ENCODE measurements at places on chromosomes 2 and 18. TPM values are rescaled to one million over a fixed set of nuclear protein-coding genes. Genes with fewer than 3 reads are reported as not detected.

DNA sequence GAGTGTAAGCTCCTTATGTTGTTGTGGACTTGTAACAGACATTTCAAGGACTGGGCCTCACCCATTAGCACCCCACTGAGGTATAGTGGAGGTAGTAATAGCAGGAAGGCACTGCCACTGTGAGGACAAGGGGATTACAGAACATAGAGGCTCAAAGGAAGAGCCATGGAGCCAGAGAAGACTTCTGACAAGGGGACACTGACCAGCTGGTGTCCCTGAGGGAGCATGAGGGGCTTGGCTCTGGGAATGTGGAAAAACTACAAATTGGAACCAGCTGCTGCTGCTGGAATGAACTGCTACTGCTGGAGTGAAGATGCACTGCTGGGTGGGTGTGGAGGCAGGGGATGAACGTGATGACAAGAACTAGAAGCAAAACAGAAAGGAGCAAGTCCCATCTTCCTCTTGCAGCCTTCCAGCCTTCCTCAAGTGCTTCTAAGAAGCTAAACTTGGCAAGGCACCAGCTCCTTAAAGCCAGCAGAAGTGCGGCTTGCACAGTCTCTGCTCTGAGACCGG is 167.3 kb upstream of the NOSTRIN start:
- no peak for DNase-seq
- peaks cover 10% of the 10 kb centered on the region for H3K36me3 ChIP-seq
- H3K4me3 ChIP-seq, result no peak overlapping the region
- peaks cover 20% of the 10 kb centered on the region for H3K4me1 ChIP-seq
- no peaks in the 10 kb centered on the region for H3K27me3 ChIP-seq
- H3K27ac ChIP-seq, result peak overlapping the region; percentile 35

The TRIB2 gene
- 5.1 TPM for total RNA-seq

The SIX3 gene
- total RNA-seq, result not detected

The AAMP gene
- total RNA-seq, result 97.7 TPM

GRCh38 chr2:200966770-200967169 is 3.3 kb upstream of the ORC2 start:
- peaks cover 46% of the 10 kb centered on the region for H3K4me1 ChIP-seq
- no peak overlapping the region for H3K27ac ChIP-seq
- H3K4me3 ChIP-seq, result no peak overlapping the region
- H3K27me3 ChIP-seq, result no peaks in the 10 kb centered on the region
- DNase-seq, result no peak

- H3K27ac ChIP-seq, result no peak overlapping the region
- DNase-seq, result no peak
- peaks cover 3% of the 10 kb centered on the region for H3K27me3 ChIP-seq
- H3K36me3 ChIP-seq, result no peaks in the 10 kb centered on the region
Observed at GRCh38 chr2:33373986-33374385, 102.5 kb upstream of the RASGRP3 start.

GRCh38 chr2:199777916-199778315 is 73.1 kb downstream of the FTCDNL1 start:
- no peaks in the 10 kb centered on the region for H3K4me1 ChIP-seq
- DNase-seq, result no peak
- H3K27ac ChIP-seq, result no peak overlapping the region
- no peak overlapping the region for H3K4me3 ChIP-seq

- DNase-seq, result no peak
- H3K27me3 ChIP-seq, result no peaks in the 10 kb centered on the region
- no peak overlapping the region for H3K4me3 ChIP-seq
- no peaks in the 10 kb centered on the region for H3K4me1 ChIP-seq
Observed at GRCh38 chr18:64714086-64714485, 565.2 kb upstream of the LINC00305 start.

- H3K4me3 ChIP-seq, result no peak overlapping the region
- no peak for DNase-seq
- no peaks in the 10 kb centered on the region for H3K27me3 ChIP-seq
- no peaks in the 10 kb centered on the region for H3K36me3 ChIP-seq
- H3K4me1 ChIP-seq, result no peaks in the 10 kb centered on the region
Observed at GRCh38 chr2:220569112-220569897, 941.9 kb downstream of the SLC4A3 start.

DNA sequence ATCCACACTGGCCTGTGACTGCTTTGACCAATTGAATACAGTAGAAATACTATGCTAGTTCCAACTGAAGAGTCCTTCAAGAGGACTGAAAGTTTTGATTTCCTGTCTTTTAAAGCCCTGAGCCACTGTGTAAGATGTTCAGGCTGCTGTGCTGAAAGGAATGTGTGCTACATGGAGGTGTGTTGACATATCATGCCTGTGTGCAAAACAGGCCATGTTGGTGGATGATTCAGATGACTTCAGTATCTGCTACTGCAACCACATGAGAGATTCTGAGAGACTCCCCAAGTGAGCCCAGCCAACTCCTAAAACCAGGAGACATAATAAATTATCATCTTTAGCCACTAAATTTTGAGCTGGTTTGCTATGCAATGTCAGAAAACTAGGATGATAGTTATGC is 662.9 kb downstream of the ZEB2 start:
- H3K36me3 ChIP-seq, result peaks cover 3% of the 10 kb centered on the region
- DNase-seq, result no peak
- H3K4me3 ChIP-seq, result no peak overlapping the region
- no peaks in the 10 kb centered on the region for H3K4me1 ChIP-seq
- no peak overlapping the region for H3K27ac ChIP-seq

GRCh38 chr2:157901325-157901724 is 25.2 kb upstream of the ACVR1 start:
- peaks cover 8% of the 10 kb centered on the region for H3K36me3 ChIP-seq
- no peaks in the 10 kb centered on the region for H3K27me3 ChIP-seq
- no peak for DNase-seq
- H3K4me1 ChIP-seq, result peaks cover 52% of the 10 kb centered on the region
- H3K27ac ChIP-seq, result no peak overlapping the region
- no peak overlapping the region for H3K4me3 ChIP-seq

DNA sequence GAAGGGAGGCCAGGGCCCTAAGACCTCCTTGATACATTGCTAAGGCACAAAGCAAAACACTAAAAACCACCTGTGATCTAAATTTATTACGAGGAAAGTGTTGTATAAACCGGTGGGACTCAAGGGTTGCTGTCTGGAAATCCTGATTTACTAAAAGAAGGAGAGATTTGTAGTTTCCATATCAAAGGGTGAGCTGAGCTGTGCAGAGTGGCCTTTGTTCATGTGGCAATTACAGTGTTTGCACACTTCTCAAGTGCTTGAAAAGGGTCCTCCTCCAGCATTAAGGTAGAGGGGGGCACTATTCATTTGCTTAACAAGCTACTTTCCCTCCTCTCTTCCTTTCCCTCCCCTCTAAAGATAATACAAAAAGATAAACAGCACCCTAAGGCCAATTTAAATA is 30.5 kb upstream of the ITGA4 start:
- H3K4me1 ChIP-seq, result peaks cover 30% of the 10 kb centered on the region
- H3K36me3 ChIP-seq, result no peaks in the 10 kb centered on the region
- H3K27ac ChIP-seq, result no peak overlapping the region
- DNase-seq, result no peak
- H3K27me3 ChIP-seq, result no peaks in the 10 kb centered on the region

DNA sequence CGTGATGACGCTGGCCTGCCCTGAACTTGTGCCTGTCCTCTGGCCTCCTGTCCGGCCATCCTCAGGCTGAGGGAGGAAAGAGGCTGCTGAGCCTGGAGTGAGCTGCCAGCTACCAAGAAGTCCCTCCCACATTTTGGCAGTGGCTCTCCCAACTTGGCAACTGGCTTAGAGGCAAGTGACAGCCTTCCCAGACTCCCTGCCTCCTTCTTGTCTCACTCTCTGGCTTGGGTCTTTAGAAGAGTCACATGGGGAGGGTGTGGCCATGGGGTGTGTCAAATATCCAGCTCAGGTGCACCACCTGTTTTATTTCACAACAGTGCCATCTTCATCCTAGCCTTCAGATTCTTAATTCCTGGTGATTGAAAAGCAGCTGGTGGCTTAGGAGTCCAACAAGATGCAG is 222.9 kb downstream of the PRKCE start:
- no peak overlapping the region for H3K27ac ChIP-seq
- H3K36me3 ChIP-seq, result peaks cover 23% of the 10 kb centered on the region
- no peaks in the 10 kb centered on the region for H3K4me1 ChIP-seq
- H3K4me3 ChIP-seq, result no peak overlapping the region
- no peak for DNase-seq

GRCh38 chr18:49563701-49564517 is 2.1 kb downstream of the LIPG start:
- peaks cover 27% of the 10 kb centered on the region for H3K4me1 ChIP-seq
- H3K4me3 ChIP-seq, result no peak overlapping the region
- H3K27ac ChIP-seq, result no peak overlapping the region
- H3K36me3 ChIP-seq, result no peaks in the 10 kb centered on the region
- no peak for DNase-seq

DNA sequence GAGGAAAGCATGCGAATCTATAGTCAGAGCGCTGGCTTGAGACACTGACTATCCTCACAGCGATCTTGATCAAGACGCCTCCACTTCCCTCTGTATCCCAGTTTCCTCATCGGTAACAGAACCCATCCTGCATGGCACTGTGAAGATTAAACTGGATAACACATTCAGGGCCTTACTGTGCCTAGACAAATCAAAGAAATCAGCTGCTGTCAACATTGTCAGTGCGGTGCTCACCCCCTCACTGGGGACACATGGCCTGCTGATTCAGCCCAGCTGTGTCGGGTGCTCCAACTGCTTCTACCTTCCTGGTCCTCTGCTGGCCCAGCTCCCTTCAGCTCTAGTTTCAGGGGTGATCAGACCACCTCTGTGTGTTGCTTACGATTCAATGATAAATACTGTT is 268.6 kb upstream of the AGAP1 start:
- no peak for DNase-seq
- H3K36me3 ChIP-seq, result no peaks in the 10 kb centered on the region
- peaks cover 34% of the 10 kb centered on the region for H3K27me3 ChIP-seq
- H3K4me3 ChIP-seq, result no peak overlapping the region

- H3K4me1 ChIP-seq, result no peaks in the 10 kb centered on the region
- no peak overlapping the region for H3K27ac ChIP-seq
- peaks cover 4% of the 10 kb centered on the region for H3K27me3 ChIP-seq
- DNase-seq, result no peak
- no peak overlapping the region for H3K4me3 ChIP-seq
- no peaks in the 10 kb centered on the region for H3K36me3 ChIP-seq
Observed at GRCh38 chr2:67567886-67568285, 170.8 kb downstream of the ETAA1 start.

The TFCP2L1 gene
- 0.06 TPM for total RNA-seq

All from activated naive CD8-positive, alpha-beta T cell treated with anti-CD3 and anti-CD28 coated beads for 36 hours (primary cell).